ENCODE measurements at places on chromosomes 3 and 15. TPM values are rescaled to one million over a fixed set of nuclear protein-coding genes. Genes with fewer than 3 reads are reported as not detected.
A peak's percentile ranks its signal among the peaks of the same experiment; 100 is the strongest.

The C3orf52 gene
- 4.5 TPM for polyA plus RNA-seq

The C3orf20 gene
- 0.01 TPM for polyA plus RNA-seq

The ADAMTS7 gene
- polyA plus RNA-seq = 0.27 TPM

The AMOTL2 gene
- 6.7 TPM for polyA plus RNA-seq

DNA sequence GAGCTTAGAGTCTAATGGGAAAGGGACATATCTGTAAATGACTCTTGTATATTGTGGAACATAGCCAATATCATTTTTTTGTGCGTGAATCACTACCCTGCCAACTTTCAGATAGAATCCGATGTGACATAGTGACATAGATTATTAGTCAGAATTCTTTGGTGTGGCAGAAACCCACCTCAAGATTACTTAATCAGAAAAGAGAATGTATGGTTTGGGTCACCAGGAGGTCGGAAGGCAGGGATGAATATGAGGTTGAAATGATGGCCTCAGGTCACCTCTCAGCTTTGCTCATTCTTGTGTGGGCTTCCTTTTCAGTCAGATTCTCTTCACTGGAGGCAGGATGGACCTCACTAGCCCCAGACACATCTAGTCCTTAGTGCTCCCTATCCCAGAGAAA lies 41.4 kb downstream of the SNAPC5 start:
- no peak for DNase-seq

DNA sequence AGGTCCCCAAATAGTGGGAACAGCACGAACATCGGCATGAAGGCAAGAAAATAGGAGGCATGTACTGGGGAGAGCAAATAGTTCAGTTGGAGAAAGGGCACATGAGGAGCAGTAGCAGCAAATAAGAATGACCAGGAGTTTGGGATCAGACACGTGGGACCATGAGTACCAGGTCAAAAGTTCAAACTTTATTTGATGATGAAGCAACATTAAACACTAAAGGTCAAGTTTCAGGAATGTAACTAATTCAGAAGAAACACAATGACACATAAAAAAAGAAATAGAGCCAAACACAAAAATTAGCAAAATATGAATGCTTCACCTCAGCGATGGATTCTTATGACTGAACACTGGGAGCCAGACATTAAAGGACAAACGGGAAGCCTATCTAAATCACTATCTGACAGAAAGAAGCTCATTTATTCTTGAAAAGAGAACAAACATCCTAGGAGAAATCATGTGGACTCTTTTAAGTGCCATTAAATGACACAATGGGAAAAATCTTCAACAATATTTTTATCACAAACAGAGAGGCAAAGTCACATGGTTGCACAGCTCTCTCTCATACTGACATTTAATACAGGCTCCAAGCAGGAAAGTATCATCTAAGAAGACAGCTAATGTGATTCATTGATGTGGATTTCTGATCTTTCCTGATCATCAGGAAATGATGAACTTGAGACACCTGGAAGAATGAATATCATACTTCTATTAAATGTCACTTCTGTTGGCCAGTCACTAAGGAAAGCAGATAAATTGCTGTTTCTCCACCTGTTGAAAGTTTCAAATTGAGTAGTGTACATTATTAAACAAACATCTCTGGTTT lies 216.9 kb upstream of the THBS1 start:
- DNase-seq = no peak

DNA sequence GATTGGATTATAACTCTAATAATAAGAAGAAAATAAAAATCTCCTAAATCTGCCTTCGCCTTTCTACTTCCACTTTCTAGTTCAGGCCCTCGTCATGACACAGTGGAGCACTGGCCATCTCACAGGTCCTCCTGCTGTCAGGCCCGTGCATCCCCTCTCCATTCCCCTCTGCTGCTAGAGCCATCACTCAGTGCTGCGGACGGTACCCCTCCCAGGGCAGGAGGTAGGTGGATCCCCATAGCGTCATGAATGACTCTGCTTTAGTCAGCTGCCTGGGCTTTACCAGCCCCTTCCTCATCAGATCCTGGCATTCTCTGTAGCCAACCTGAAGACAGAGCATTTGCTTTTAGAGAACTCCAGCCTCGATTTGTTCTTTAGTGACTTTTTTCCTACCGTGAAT lies 12.0 kb upstream of the PPP1R2 start:
- no peak for DNase-seq

GRCh38 chr3:194691481-194692283 lies 6.0 kb downstream of the FAM43A start:
- DNase-seq = no peak

DNA sequence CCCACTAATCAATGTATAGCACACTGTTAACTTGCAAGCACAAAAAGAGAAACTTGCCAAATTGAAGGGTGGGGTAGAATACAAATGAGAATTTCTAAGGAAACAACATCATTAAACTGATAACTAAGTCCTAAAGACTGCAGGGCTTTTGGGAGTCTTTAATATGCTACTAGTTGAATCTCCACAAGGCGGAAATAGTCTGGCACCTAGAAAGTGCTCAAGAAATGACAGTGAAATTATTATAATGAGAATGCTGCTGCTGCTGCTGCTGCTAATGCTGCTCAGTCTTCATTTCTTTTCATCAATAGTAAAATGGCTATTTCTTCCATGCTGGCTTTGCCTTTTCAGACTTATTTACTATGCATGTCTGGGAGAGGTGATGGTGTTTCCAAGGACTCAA lies 91.8 kb downstream of the BTD start:
- no peak for DNase-seq

GRCh38 chr15:89672221-89673164 lies 6.7 kb downstream of the PLIN1 start:
- DNase-seq = no peak

- peak; percentile 23 for DNase-seq
These were observed 40.3 kb downstream of the CHST14 start for GRCh38 chr15:40511093-40511471.

GRCh38 chr15:43218908-43219706 lies 1.7 kb downstream of the EPB42 start:
- DNase-seq = no peak

DNA sequence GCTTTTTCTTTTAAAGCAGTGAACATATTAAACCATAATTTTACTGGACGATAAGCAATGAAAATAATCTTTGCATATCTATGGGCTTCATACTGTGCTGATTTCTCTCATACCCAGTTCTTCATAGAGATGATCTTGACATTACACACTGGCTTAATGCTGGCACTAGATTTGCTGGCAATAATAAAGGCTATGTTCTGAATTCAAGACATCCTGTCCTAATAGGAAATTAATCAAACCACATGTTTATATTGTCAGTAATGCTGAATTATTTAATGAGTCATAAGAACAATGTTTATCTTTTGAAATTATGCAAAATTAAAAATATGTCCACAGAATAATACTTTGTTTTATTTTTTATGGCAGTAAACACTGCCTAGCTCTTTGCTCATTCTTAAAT lies 643.2 kb downstream of the OTOL1 start:
- no peak for DNase-seq

- no peak for DNase-seq
These were observed 81.6 kb upstream of the PRR20G start for GRCh38 chr3:127369356-127369935.

DNA sequence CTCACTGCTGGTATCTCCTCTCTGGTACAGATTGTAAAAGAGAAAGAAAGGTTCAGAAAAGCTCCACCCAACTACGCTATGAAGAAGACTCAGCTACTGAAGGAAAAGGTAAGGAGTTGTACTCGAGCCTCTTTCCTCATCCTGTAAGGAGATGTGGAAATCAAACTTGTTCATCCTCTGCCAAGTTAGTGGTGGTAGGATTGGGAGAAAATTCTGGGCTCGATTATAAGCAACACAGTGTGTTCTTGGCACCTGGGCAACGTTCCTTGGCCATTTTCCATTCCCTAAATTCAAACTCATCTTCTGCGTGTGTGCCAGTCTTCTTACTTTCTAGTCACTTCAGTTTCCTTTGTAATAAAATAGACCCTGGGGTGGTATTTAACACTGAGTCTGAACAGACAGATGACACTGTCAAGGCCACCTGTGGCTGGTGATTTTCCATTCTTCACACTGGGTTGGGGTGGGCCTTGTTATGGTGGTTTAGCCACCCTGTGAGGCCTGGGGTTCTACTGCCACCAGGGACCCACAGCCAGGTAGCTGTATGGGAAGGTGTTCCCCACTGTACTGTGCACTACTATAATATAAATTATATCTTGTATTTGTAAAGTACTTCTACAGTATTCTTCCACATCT lies 17.1 kb upstream of the ITPKA start:
- DNase-seq = no peak

GRCh38 chr15:40511472-40512133 lies 40.8 kb downstream of the CHST14 start:
- peak; percentile 73 for DNase-seq
